T-helper 17 cell (primary cell): ENCODE measurements at places on chromosomes 13 and 19.

GRCh38 chr19:58559275-58560006, 1.0 kb upstream of the UBE2M start:
- no peak for DNase-seq

- no peak for DNase-seq
Observed at GRCh38 chr19:38597075-38597474, 20.7 kb downstream of the MAP4K1 start.

GRCh38 chr19:35162471-35163326, 8.2 kb downstream of the FXYD5 start:
- no peak for DNase-seq

DNA sequence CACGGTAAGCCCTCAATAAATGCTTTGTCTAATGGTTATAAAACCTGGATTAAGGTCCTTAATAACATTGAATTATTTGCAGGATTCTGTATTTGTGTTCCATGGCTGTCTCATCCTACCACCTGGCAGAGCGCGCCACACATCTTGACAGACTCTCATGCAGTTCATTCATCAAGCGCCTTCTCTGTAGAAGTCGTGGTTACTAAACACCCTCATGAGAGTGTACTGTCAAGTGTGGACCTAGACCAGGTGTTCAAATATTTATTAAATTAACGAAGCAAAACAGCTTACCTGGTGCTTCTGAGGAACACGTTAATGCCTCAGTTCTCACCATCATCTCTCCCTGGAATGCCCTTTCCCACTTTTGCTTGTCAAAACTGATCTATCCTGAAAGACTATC, 13.1 kb upstream of the FBXL3 start:
- no peak for DNase-seq

GRCh38 chr13:110466266-110466915, 95.1 kb downstream of the RAB20 start:
- DNase-seq = no peak
